Stimulated activated CD4-positive, alpha-beta T cell treated with anti-CD3 and anti-CD28 coated beads, Interleukin-1b, Interleukin-23, amount 100 ng/mL, for 1 hour (primary cell): ENCODE measurements at places on chromosomes 12 and 14.

- DNase-seq, result no peak
Measured at GRCh38 chr12:106978035-106978800, 8.7 kb downstream of the MTERF2 start.

DNA sequence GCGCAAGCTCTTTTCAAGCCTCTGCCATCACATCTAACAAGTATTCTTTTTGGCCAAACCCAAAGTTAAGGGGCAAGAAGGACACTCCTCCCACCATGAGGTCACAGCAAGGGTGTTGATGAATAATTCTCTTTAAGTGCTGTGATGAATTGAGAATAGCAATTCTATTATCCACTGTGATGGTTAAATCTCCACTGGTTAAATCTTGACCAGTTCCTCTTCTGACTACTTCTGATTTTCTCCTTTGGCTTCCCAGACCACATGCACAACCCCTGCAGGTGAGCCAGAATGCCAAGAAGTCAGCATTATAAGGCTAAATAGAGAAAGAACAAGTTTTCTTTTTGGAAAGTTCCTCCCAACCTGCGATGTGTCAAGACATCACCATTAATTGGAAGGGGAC lies 90.6 kb upstream of the BCL2L14 start:
- no peak for DNase-seq

DNA sequence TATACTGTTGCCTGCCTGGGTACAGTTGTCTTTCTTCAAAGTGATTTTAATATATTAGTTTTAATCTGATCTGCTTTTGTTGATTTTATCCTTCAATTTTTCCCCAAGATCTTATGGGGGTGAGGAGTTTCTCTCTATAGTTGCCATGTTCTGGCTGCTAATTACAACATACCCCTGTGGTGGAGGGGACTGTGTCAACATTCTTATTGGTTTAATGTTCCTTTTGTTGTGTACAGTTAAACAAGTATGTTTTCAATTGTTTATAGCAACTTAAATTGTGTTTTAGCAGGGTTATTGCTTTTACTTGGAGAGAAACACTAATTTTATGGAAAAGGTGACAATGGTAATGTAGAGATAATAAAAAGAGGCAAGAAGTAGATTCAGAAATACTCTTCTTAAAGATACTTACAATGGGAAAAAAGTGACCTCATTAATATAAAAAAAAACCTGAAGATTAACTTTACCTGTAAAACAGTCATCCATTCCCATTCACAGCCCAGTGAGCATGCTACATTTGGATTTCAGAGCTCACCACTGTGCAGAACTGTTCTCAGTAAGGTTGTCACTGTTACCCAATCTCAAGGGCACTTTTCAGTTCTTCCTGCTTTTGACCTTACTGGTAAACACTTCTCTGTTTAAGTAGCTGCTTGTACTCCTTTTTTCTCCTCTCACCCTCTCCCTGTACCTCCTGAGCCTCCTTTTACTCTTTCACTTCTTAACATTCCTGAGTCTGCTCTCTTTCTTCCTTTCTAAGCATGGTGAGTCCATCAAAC lies 8.1 kb upstream of the LRRK2 start:
- DNase-seq, result no peak

DNA sequence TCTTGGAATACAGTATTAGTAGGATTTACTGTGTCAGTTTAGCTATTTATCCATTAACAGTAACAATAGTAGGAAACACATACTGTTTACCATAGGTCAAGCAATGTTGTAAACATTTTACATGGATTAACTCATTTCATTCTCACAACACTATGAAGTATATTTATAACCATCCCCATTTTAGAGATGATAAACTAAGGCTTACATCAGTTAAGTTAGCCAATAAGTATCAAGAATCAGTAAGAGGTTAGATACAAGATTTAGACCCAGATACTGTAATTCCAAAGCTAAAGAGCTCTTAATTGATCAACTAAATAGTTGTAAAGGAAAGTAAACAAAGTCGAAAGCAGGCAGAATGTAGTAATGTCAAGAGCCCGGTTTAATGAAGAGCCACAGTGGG lies 1.1 kb downstream of the SYNJ2BP start:
- no peak for DNase-seq

GRCh38 chr12:65696227-65696626 lies 128.1 kb upstream of the HMGA2 start:
- DNase-seq, result no peak

- DNase-seq, result no peak
Measured at GRCh38 chr14:100562751-100563150, 24.5 kb downstream of the BEGAIN start.

DNA sequence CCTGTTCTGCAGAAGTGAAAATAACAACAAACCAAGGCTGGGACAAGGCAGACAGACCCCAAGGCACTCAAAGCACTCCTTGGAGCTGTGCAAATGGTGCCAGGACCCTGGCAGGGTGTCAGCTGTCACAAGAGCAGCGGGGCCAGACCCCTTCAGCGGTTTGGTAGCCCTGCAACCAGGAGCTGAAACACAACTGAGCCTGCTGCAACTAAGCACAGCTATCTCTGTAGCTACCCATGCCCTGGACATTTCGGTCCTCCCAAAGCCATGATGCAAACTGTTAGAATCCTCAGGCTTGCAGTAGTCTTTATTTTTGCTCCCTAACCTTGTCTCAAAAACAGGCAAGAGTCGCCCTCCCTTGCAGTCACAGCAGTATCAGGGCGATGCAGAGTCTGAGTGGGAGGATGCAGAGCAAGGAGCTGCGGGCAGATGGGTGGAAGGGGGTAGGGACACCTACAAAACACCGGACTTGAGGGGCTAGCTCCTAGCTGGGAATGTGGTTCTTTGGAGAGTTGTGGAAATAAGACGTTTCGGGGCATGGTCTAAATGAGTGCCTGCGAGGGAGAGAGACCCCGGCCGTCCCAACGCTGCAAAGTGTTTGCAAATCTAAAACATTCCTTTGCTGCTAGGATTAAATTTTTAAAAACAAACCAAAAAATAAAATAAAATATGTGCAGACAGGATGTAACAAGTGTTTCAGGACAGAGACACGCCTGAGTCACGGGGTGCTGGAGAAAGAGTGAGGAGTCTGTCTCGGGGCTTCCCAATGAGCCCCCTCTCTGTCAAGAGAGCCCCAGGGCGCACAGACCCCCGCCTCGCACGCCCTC lies 1.0 kb downstream of the NUAK1 start:
- DNase-seq, result no peak

- peak; percentile 75 for DNase-seq
Measured at GRCh38 chr14:101761032-101761880, at the start of gene PPP2R5C. TSS of gene PPP2R5C (plus strand) at chr14:101761709. CDS start at chr14:101761894, 185 bp downstream.

- DNase-seq, result no peak
Measured at GRCh38 chr14:61148742-61149350, 132.3 kb downstream of the TMEM30B start.

DNA sequence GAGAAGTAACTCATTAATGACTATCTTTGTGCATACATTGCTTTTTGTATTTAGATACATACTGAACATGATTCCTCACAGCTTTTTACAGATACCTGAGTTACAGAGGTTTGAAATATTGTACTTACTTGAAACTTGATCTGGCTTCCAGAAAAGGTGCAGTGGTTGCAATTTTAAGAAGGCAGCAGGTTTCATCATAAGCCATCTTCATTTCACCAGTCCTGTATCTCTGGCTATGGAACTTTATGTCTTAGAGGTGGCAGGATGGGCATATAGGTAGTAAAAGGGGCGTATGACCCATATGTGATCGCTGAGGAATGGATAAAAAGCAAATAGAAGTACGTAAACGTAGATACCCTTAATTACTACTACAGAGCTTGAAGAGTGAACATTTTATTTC lies 13.7 kb downstream of the ZBTB1 start:
- DNase-seq, result no peak
